Renal pelvis (tissue), 12 donors: ENCODE measurements at places on chromosomes 16 and 17.

DNA sequence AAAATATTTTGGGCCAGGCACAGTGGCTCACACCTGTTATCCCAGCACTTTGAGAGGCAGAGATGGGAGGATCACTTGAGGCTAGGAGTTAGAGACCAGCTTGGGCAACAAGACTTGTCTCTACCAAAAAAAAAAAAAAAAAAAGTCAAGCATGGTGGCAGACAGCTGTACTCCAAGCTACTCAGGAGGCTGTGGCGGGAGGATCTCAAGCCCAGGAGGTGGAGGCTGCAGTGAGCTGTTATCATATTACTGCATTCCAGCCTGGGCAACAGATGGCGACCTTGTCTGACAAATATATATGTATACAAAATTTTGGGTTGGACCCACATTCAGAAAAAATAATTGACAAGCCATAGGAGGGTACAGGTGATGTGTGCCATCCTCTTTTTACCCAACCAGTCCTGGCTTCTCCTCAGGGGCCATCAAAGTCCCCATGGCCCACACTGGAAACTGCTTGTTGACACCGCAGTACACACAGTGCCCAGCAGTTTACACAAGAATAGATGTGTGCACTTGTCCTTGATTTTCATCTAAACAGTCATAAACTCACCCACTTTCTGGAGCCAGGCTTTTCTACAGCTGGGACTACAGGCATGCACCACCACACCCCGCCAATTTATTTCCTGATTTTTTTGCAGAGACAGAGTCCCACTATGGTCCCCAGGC lies 1.7 kb downstream of the CES2 start:
- DNase-seq: no peak

- no peak for DNase-seq
Measured at GRCh38 chr17:48726114-48726915, 2.2 kb downstream of the HOXB13 start.

DNA sequence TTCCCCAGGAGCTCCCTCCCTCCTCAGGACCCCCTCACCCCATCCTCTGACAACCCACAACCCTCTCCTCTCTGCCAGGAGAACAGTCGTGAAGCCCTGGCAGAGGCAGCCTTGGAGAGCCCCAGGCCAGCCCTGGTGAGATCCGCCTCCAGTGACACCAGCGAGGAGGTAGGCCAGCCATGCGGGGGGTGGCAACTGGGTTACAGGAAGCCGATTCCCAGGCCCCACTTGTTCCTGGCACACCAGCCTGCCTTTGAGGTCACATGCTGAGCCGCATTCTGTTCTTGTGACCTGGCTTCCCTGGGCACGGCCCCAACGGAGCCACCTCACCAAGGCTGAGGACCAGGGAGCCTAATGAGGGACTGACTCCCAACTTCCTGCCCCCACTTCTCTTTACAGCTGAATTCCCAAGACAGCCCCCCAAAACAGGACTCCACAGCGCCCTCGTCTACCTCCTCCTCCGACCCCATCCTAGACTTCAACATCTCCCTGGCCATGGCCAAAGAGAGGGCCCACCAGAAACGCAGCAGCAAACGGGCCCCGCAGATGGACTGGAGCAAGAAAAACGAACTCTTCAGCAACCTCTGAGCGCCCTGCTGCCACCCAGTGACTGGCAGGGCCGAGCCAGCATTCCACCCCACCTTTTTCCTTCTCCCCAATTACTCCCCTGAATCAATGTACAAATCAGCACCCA lies 7.9 kb downstream of the NAT9 start:
- no peak for DNase-seq

- DNase-seq: no peak
Measured at GRCh38 chr17:72463287-72464102, 342.7 kb downstream of the SOX9 start.

GRCh38 chr16:9296271-9296590 lies 204.8 kb downstream of the HAPSTR1 start:
- no peak for DNase-seq

- no peak for DNase-seq
Measured at GRCh38 chr17:2889256-2889655, 93.0 kb downstream of the RAP1GAP2 start.

DNA sequence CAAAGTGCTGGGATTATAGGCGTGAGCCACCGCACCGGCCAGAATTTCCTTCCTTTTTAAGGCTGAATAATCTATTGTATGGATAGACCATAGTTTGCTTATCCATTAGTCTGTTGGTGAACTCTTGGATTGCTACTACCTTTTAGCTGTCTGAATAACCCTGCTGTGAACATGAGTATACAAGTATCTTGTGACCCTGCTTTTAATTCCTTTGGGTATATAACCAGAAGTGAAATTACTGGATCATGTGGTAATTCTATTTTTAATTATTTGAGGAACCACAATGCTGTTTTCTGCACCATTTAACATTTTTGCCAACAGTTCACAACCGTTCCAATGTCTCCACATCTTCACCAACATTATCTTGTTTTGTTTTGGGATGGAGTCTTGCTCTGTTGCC lies 4.6 kb upstream of the OTOA start:
- no peak for DNase-seq

DNA sequence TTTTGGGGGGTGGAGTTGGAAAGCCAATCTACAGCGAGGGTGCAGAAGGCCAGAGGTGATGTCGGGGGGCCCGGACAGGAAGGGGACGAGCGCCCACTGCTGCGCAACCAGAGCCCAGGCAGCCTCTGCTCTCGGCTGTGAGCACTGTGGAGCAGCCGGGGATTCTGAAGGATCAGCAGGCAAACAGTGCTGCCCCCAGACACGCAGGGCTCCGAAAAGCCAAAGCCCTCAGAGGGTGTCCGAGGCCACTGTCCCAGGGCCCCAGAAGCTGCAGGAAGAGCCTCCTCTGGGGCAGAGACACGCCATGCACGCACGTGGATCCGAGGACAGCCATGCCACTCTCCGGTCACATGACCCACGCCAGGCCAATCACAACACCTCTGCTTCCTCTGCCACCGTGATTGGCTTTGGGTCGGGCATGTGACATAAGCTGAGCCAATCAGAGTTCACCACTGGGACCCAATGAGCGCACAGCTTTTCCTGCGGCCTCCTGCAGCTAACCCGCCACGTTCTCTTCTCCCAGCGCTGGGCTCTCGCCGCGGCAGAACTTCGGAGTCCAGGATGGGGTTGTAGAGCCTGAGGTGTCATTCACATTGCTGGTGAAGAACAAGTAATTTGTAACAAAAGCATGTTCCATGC lies 40.7 kb downstream of the ACTG1 start:
- DNase-seq: peak; percentile 83

DNA sequence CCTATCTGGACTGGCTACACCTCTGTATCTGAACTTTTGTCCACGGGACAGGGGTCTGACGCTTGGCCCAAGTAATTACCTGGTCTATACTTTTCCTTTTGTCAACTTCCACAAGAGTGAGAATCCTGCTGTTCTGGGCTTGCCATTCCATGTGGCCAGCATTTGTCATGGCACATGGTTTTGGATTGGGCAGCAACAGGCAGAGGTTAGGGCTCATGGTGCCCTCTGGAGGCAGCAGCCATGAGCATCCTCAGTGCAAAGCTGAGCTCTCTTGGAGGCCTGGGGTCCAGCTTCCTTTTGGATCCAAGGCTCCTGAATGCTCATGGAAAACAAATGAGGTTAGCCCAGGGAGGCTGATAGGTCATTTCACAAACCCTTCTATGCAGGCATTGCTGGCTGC lies 7.5 kb upstream of the EDC4 start:
- DNase-seq: no peak

GRCh38 chr17:18009609-18010420 lies 29.2 kb downstream of the ATPAF2 start:
- DNase-seq: no peak

- DNase-seq: no peak
Measured at GRCh38 chr16:55326261-55327092, 2.5 kb downstream of the IRX6 start.

DNA sequence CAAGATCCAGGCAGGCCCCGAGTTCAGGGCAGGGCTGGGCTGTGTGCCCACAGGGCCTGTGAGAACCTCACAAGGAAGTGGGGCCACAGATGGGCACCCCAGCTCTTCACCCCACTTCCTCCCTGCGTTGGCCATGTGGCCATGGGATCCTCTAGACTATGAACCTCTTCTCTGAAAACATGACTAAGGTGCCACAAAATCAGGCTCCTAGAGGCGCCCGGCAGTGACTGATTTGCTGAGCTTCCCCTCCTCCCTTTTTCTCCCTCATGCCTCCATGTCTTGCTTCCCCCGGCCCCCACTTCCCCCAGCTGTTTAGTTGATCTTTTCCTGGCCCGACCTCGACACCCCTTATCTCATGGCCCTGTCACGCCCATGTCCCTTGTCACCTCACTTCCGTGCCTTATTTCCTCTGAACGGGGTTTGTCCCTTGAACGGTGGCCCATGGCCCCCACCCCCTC lies 87.1 kb downstream of the KCNJ12 start:
- DNase-seq: no peak

GRCh38 chr17:58113947-58114346 lies 30.7 kb downstream of the DYNLL2 start:
- DNase-seq: no peak

DNA sequence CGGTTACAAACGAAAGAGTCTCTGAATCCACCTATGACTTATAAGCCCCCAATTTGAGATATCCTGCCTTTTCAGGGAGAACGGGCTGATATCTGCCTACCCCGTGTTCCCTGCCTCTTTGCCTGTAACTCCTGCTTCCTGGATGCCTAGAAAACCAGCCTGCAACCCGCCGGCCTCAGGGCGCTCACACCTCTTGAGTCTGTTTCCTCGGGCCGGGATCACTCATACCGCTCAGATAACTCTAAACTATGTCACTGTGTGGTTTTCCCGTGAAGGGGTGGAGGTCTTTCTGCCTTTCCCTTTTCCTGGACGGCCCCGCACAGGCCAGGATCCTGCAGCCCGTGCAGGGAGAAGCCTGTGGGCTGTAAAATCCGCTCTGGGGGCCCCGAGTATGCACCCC lies 10.4 kb downstream of the RPUSD1 start:
- DNase-seq: no peak
